Inflammatory macrophage treated with lipopolysaccharide for 1 hour (primary cell): ENCODE measurements at places on chromosomes 4 and X.

DNA sequence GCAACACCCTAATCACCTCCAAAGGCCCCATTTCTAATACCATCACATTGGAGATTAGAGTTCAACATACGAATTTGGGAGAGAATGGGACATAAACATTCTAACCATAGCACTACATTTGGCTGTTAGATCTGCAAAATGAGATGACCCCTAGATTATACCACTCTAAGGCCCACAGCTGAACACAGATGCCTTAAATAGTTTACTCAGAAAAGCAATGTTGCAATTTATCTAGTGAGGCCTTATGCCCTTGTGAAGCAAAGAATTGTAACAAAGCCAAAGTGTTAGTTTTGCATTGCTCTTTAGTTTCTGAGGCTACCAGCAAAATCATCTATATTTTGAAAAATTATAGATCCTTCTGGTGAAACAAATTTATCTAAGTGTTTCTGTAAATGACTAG lies 31.6 kb upstream of the ARHGEF6 start:
- DNase-seq: no peak

GRCh38 chr4:2893772-2894171 lies 50.1 kb downstream of the ADD1 start:
- no peak for DNase-seq

DNA sequence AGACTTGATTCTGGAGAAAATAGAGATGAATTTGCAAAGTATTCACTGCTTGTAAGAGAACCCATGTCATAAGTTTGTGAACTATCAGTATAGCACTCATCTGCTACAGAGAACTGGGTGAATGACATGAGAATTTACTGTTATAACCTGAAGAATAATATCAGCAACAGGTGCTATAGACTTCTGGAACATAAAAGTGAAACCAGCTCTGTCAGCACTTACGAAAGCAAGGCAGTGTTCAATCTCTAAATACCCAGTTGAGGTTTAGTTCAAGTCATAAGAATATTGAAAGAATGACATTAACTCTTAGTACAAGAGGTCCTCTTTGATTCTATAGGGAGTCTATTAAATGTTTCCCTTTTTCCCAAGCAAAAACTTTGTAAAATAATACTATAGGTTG lies 232.9 kb upstream of the ANKRD50 start:
- DNase-seq: no peak

GRCh38 chrX:38804432-38804681 lies 3.1 kb downstream of the MID1IP1 start:
- DNase-seq: no peak

GRCh38 chrX:132044953-132045352 lies 21.9 kb downstream of the STK26 start:
- DNase-seq: peak; percentile 29

DNA sequence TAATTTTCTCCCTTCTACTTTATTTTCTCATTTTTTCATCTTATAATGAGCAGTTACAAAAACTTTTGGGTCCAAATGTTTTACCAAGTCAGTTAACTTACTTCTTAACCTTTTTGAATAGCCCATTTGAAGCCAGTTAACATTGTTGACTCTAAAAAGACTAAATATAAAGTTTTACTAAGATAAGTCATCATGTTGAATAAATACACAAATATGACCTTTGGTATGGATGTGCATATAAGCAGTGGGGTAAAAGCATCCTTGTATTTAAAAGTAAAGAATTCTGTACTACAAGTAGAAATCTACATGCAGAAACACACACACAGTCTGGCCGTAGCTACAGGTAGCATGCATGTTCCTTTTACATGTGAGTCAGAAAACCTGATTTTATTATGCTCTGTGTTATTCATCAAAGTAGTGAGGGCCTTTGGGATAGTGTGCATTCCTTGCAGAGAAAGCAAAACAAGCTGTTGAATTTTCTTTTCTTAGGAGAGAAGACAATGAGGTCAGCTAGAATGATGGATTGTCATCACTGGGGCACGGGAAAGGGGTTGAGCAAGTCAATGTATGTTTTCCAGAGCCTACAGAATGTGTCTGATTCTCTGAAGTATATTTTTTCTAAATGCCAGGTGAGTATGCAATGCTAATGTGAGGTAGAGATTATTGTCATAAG lies 533.2 kb upstream of the AGA start:
- no peak for DNase-seq

DNA sequence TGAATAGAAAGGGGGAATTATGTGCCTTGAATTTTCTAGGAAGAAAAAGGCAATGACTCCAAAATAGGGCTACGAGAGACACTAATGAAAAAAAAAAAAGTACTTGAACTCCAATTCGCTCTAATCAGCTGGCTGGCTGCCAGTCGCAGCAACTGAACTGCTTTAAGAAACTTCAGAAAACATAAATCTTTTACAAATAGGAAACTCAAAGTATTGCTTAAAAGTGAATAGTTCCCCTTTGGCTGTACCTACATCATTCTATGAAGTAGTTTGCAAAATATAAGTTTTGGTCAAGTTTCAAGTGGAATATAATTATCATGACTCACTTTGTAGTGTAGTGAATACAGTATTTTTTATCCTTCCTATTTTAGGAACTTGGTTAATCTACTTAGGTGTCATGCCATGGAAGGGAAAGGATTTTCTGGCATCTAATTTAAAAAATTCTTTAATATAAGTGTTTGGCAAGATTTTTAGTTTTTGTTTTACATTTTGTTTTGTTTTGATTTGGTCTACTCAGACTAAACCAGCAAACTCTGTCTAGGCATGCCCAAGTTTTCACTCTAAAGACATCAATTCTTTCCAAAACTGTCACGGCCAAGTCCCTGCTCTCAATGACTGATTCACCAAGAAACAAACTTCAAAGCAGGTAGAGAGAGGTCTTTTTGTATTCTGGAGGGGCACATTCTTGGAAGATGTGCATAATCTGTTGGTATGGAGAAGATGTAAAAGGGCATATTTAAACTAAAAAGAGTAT lies 382.4 kb upstream of the GALNT7 start:
- DNase-seq: peak; percentile 61

GRCh38 chrX:11290416-11291102 lies 2.7 kb upstream of the AMELX start:
- DNase-seq: no peak

GRCh38 chrX:15838017-15838416 lies 16.6 kb downstream of the AP1S2 start:
- DNase-seq: no peak

- DNase-seq: no peak
Observed at GRCh38 chr4:6878451-6879059, 31.1 kb upstream of the TBC1D14 start.

DNA sequence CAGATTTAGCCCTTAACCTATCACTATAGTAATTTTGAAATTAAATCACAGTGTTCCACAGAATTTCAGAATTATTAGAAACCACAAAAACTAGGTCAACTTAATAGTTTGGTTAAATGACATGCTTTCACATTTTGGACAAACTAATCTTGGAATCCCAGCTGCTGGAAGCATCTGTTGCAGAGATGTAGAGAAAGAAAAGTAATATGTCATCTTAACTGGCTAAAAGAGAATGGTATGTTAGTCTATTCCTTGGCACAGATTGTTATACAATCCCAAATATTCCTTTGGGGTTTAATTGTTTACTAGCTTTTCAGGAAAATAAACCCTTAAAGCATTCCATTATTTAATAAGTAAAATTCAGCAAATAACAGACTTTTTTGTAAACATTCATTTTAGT lies 519.9 kb downstream of the IL15 start:
- no peak for DNase-seq

DNA sequence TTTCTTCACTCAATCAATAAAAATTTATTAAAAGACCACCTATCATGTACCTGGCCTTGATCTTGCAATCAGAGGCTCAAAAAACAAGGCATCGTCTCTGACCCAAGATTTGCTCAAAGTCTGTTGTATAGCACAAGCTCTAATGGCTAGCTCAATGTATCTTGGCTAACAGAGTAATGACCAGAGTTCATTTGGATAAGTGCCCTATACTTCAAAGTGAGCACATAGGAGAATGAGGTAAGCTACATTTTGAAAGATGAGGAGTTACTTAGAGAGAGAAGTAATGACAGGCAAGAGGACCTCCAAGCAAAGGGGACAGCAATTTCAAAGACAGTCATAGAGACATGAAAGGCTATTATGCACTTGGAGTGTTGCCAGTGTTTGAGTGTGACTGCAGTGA lies 22.9 kb upstream of the GABRQ start:
- DNase-seq: no peak

DNA sequence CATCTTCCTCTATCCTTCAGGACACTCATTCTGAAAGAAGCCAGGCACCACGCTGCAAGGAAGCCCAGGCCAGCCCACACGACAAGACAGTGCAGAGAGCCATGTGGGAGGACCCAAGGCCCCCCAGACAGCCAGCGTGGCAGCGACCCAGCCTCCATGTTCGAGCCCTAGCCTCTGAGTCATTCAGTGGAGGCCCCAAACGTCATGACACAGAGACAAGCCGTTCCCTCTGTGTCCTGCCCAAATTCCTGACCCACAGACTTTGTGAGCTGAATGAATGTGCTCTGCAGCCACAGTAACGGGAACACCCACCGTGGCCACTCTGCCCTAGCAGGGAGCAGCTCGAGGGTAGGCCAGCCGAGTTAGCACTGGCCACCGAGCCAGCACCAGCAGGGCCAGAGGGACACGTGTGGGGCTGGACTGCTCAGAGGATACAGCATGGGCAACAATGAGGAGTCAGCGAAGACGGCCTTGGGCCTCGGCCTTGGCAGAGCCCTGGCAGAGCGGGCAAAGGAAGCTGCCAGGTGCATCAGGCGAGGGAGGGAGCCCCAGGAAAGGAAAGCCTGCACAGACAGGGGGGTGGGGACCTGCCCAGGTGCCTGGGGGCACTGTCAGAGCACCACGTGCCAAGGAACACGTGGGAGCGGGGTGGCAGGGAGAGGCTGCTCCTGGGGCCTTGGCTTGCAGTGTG lies 8.6 kb downstream of the BLOC1S4 start:
- no peak for DNase-seq

DNA sequence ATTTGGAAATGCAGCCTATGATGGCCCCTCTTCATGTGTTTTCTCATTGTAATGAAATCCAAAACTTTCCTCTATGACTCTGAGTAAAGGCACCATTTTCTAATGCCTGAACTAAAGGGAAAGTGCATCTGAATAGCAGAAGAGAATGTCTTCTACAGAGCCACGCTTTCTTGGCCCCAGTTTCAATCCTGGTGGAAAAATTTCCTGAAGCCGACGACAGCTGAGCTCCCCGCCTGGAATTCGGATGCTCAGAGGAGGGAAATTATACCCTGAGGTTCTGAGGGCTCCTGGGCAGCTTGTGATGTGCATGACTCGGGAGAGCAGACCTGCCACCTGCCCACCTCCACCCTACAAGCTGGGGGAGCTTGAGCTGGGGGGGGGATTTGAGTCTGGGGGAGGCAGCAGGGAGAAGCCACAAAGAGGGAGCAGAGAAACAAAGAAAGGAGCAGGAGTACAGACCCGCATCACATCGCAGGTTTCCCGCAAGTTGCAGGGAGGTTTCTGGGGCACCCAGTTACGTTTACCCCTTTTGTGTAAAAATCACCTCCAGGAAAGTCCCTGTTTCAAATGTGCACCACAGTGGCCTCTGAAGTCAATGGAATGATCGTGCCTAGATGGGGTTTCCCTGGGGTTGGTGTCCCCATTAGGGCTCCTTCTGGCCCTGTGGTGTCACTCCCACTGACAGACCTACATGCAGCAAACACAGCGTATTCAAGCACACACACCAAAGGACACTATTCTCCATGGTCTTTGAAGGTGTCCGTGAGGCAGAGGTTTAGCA lies 145.6 kb upstream of the RBPJ start:
- no peak for DNase-seq
